Activated CD4-positive, alpha-beta T cell treated with anti-CD3 and anti-CD28 coated beads, Interleukin-2, amount 10 ng/mL, durations not matched to agents 7 days and 5 days (primary cell): ENCODE measurements at places on chromosomes 3 and 15. TPM values are rescaled to one million over a fixed set of nuclear protein-coding genes. Genes with fewer than 3 reads are reported as not detected.

NANOGP8 gene
- total RNA-seq = not detected

TNNC1 gene
- 1.5 TPM for total RNA-seq

GASK1A gene
- not detected for total RNA-seq

NTRK3 gene
- not detected for total RNA-seq

HTR3E gene
- not detected for total RNA-seq

SLC30A4 gene
- 3.5 TPM for total RNA-seq

DNA sequence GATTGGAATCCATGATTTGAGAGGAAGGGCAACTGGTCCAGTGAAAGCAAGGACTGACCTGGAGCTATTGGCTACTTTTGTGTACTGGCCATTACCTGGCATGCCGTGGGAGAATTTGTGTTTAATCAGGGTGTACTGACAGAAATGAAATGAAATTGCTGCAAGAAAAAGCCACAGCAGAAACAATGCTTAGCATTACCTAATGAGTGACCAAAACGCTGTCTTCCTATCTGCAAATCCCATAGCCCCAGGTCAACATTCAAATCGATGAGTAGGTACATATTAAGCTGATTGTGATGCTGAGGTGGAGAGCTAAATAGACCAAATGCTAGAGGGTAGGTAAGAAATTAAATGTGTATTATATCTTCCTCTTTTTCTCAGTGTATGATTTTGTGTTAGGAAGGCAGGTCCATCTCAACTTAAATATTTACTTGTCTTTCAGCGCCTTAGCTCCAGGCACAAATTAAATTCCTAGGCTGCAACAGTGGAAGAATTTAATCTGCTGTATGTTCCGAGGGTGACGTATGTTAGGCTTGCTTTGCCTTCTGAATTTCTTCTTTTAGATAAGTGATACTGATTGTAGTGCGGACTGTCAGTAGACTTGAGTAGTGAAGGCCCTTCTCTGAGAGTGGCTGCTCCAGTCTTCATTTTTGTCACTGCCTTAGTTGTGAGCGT lies 331.1 kb downstream of the SV2B start:
- peaks cover 6% of the 10 kb centered on the region for H3K27me3 ChIP-seq
- H3K4me3 ChIP-seq = no peak overlapping the region
- H3K4me1 ChIP-seq = peaks cover 15% of the 10 kb centered on the region
- H3K36me3 ChIP-seq = peaks cover 6% of the 10 kb centered on the region

DNA sequence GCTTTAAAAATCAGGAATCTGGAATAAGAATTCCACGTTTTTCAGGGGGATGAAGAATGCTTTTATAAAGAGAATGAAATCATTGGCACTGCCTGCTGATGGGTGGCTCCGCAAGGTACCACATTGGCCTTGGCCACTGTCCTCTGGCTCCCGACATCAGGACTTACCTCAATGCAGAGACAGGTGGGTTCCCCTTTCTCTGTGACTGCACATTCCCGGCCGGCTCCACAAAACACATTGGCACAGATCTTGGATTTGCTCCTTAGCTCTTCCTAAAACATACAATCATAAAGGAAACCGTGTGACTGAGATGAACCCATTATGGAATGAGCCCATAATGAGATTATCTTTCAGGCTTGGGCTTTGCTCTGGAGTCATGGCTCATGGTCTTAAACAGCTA lies 35.0 kb downstream of the FSTL1 start:
- DNase-seq = no peak
- H3K27ac ChIP-seq = no peak overlapping the region
- H3K27me3 ChIP-seq = no peaks in the 10 kb centered on the region
- H3K4me1 ChIP-seq = peaks cover 19% of the 10 kb centered on the region
- H3K36me3 ChIP-seq = no peaks in the 10 kb centered on the region

DNA sequence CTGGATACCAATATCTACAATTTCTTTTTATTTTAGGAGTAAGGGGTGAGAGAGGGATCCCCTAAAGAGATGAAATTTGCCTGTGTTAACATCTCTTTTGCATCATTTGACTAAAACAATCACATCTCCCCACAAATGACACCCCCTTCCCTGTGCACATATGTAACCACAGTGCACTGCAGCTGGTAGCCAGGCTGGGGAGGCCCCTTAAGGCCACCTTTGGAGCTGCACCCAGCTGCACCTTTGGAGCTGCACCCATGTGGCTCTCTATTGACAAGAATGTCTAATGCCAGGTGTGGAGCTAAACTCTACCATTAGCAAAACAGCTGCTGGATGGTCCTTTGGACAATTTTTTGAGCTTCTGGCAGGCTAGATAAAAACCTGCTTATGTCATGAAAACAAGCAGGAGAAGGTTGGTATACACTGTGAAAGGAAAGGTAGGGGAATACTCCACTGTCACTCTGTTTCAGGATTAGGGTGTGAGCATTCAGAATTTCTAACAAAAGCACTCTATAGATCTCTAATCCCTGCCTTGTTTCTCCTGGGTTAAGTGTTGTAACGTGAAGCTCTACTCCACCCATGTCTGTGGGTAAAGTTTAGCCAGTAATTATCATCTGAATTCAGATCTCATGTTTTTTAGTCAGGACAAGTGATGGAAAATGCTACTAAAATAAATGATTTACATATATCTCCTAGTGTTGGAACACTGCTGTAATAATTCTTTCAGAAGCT lies 52.1 kb downstream of the TFG start:
- peaks cover 4% of the 10 kb centered on the region for H3K36me3 ChIP-seq
- no peak overlapping the region for H3K27ac ChIP-seq
- peak; percentile 17 for DNase-seq
- H3K27me3 ChIP-seq = no peaks in the 10 kb centered on the region
- H3K4me3 ChIP-seq = no peak overlapping the region

GRCh38 chr3:63877737-63878393 lies 14.2 kb downstream of the ATXN7 start:
- H3K4me1 ChIP-seq = peaks cover 53% of the 10 kb centered on the region
- no peak for DNase-seq
- H3K36me3 ChIP-seq = peaks cover 2% of the 10 kb centered on the region
- H3K27me3 ChIP-seq = no peaks in the 10 kb centered on the region
- no peak overlapping the region for H3K27ac ChIP-seq

- no peak overlapping the region for H3K4me3 ChIP-seq
- H3K36me3 ChIP-seq = no peaks in the 10 kb centered on the region
- no peaks in the 10 kb centered on the region for H3K27me3 ChIP-seq
Measured at GRCh38 chr3:27813255-27813654, 91.1 kb upstream of the EOMES start.

DNA sequence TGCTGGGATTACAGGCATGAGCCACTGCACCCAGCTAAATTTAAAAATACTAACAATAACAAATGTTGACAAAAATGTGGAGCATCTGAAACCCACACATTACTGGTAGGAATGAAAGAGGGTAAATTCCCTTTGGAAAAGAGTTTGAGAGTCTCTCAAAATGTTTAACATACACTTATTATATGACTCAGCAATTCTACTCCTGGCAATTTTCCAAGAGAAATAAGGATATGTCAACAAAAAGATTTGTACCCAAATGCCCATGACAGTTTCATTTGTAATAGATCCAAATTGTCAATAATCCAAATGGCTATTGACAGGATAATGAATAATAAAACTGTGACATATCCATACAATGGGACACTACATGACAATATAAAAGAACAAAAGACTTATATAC lies 9.0 kb downstream of the HCLS1 start:
- peaks cover 75% of the 10 kb centered on the region for H3K36me3 ChIP-seq
- H3K4me1 ChIP-seq = peaks cover 51% of the 10 kb centered on the region
- DNase-seq = no peak
- H3K27me3 ChIP-seq = no peaks in the 10 kb centered on the region

- no peak overlapping the region for H3K4me3 ChIP-seq
- H3K4me1 ChIP-seq = no peaks in the 10 kb centered on the region
- no peak for DNase-seq
- no peaks in the 10 kb centered on the region for H3K36me3 ChIP-seq
- peaks cover 19% of the 10 kb centered on the region for H3K27me3 ChIP-seq
Measured at GRCh38 chr3:126279853-126280252, 77.4 kb downstream of the KLF15 start.

DNA sequence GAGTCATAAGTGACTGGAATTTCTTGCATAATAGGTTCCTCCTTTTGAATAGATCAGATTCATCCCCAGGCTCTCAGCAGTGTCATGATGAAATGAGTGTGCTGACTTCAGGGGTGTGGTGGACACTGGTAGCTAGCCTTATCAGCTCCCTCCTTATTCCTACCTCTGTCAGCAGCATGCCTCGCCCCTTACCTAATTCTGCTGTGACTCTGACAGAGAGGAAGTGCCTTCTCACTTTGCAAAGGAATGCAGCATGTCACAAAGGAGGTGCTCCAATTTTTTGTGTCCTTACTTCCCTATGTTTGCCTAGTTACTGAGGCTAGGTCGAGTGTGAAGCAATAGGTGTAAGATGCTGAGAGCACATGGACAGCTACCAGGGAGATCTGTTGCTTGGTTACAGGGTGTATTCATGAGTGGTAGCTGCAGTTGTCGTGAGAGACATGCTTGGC lies 90.6 kb downstream of the TNFAIP8L3 start:
- peaks cover 29% of the 10 kb centered on the region for H3K36me3 ChIP-seq
- no peaks in the 10 kb centered on the region for H3K27me3 ChIP-seq
- no peak for DNase-seq
- no peak overlapping the region for H3K27ac ChIP-seq
- H3K4me3 ChIP-seq = no peak overlapping the region
- H3K4me1 ChIP-seq = no peaks in the 10 kb centered on the region

- no peaks in the 10 kb centered on the region for H3K27me3 ChIP-seq
- H3K27ac ChIP-seq = no peak overlapping the region
- H3K36me3 ChIP-seq = peaks cover 38% of the 10 kb centered on the region
- no peak for DNase-seq
- peaks cover 16% of the 10 kb centered on the region for H3K4me1 ChIP-seq
Measured at GRCh38 chr15:80957976-80958375, 31.6 kb downstream of the MESD start.

GRCh38 chr15:39246523-39246922 lies 334.4 kb upstream of the THBS1 start:
- H3K4me1 ChIP-seq = peaks cover 12% of the 10 kb centered on the region
- H3K36me3 ChIP-seq = no peaks in the 10 kb centered on the region

GRCh38 chr15:49024840-49025239 lies 21.4 kb downstream of the SECISBP2L start:
- H3K36me3 ChIP-seq = peaks cover 43% of the 10 kb centered on the region
- H3K27me3 ChIP-seq = no peaks in the 10 kb centered on the region
- peaks cover 13% of the 10 kb centered on the region for H3K4me1 ChIP-seq
- no peak overlapping the region for H3K4me3 ChIP-seq

DNA sequence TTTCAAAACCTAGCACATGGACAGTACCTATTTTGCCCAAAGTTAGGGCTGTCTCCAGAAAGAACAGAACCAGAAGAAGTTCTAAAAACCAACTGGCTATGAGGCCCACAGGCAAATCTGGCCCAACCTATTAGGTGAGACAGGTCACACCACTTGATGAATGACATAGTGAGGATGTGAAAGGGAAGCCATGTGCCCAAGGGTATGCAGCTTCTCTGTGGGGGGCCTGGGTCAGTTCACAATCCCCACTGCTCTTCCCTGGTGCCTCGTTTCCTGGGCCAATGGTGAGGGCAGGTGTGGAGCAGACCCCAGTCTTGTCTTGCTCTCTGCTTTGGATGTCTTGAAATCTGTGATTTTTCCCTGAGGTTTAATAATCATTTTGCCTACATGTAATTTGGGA lies 8.9 kb downstream of the INSYN1 start:
- no peaks in the 10 kb centered on the region for H3K36me3 ChIP-seq
- H3K4me3 ChIP-seq = no peak overlapping the region
- H3K27ac ChIP-seq = no peak overlapping the region
- H3K4me1 ChIP-seq = no peaks in the 10 kb centered on the region
- no peak for DNase-seq

GRCh38 chr15:62492900-62493299 lies 327.8 kb upstream of the C2CD4B start:
- no peak overlapping the region for H3K27ac ChIP-seq
- DNase-seq = no peak
- H3K36me3 ChIP-seq = no peaks in the 10 kb centered on the region
- no peaks in the 10 kb centered on the region for H3K27me3 ChIP-seq
- H3K4me1 ChIP-seq = no peaks in the 10 kb centered on the region

DNA sequence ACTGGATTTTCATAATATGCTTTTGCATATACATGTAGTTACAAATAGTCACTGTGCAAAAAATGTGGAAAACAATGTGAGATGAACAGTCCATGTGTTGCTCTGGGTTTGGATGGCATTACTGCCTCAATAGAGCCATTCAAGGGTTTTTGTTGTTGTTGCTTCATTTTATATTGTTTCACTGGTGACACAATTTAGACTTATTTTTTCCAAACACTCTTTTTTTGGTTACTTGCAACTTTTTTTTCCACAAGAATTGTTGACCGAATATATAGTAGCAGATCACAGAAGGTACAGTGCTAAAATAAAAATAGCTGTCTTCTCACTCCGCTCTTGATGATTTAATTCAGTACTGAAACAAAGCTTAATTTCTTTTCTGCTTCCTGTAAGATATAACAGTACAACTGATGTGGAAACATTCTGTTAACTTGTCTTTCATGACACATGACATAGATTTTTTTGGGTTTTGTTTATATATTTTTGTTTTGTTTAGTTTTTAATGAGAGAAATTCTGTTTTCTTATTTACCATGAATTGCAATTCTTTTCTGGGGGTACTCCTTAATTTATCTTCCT lies 618.6 kb downstream of the NAALADL2 start:
- H3K27me3 ChIP-seq = no peaks in the 10 kb centered on the region
- no peak overlapping the region for H3K27ac ChIP-seq
- H3K4me1 ChIP-seq = no peaks in the 10 kb centered on the region
- H3K4me3 ChIP-seq = no peak overlapping the region
- H3K36me3 ChIP-seq = no peaks in the 10 kb centered on the region

GRCh38 chr3:27511724-27512422 lies 27.7 kb upstream of the SLC4A7 start:
- no peaks in the 10 kb centered on the region for H3K36me3 ChIP-seq
- H3K27me3 ChIP-seq = no peaks in the 10 kb centered on the region
- no peak overlapping the region for H3K27ac ChIP-seq

DNA sequence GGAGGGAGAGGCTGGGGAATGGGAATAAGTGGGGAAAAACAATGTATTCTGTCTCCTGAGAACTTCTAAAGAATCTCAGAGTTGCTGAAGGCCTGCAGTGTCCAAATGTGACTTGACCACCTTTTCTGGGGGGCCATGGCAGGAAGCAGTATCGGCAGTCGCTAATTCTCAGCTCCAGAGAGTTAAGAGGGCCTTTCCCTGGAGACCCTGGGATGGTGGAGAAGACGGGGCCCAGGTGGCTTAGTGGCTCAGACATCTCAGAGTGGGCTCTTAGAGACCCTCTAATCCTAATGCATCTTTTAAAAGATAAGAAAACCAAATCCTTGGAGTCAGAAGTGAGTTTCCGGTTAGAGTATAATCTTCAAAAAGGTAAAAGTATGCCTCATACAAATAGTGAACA lies 15.1 kb downstream of the RTP4 start:
- H3K4me3 ChIP-seq = no peak overlapping the region
- H3K27ac ChIP-seq = no peak overlapping the region
- peaks cover 4% of the 10 kb centered on the region for H3K36me3 ChIP-seq
- H3K27me3 ChIP-seq = peaks cover 17% of the 10 kb centered on the region
- H3K4me1 ChIP-seq = peaks cover 4% of the 10 kb centered on the region

DNA sequence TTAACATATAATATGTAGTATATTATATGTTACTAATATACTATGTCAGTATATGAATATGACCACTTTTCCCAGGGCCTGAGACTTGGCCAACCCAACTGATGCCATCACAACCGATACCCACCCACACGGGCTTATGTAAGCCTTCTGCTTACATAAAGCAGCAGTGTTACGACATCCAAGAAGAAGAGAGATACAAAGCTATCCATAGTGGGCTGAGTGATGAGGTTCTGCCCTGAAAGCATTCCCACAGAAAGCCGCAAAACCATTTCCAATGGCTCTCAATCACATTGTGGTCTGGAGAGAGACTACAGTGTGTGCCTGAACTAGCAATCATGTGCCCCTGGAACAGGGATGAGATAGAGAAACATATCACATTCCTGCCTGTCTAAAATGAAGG lies 177.9 kb downstream of the PLOD2 start:
- H3K36me3 ChIP-seq = no peaks in the 10 kb centered on the region
- no peaks in the 10 kb centered on the region for H3K4me1 ChIP-seq
- DNase-seq = no peak
- no peaks in the 10 kb centered on the region for H3K27me3 ChIP-seq
- H3K27ac ChIP-seq = no peak overlapping the region
